ENCODE measurements at places on chromosomes 3 and 15. TPM values are rescaled to one million over a fixed set of nuclear protein-coding genes. Genes with fewer than 3 reads are reported as not detected.
A peak's percentile ranks its signal among the peaks of the same experiment; 100 is the strongest.

GRCh38 chr15:77143616-77144015 is 72.7 kb upstream of the TSPAN3 start:
- H3K36me3 ChIP-seq = no peaks in the 10 kb centered on the region
- no peak for DNase-seq
- no peaks in the 10 kb centered on the region for H3K27me3 ChIP-seq
- no peaks in the 10 kb centered on the region for H3K4me1 ChIP-seq
- H3K27ac ChIP-seq = no peak overlapping the region

DNA sequence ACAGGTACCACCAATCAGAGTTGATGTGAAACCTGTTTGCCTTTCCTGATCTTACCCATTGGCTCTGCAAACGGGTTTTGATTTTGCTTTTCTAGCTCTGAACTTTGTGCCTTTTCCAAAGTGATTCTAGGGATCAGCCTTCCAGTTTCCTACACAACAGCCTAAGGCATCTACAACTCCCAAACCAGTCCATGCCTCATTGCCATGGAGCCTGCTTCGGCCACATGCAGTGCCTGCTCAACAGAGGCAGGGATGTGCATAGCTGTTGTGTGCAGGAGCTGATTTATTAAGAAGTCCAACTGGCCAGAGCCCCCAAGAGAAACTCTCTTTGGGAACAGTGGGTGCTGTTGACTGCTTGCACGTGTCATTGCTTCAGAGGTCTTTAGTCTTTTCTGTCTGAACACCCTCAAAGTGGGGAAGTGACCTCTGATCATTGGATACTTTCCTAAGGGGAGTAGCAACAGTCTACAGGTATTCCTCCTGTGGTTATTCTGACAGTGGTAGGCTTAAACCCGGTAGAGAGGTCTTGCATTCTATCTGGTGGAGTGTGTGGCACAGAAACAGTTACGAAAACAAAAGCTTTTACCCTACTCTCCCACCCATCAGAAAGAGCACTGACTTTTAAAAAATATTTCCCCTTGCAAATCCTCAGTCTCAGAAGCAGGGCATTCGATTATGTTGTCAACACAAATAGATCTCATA is 36.6 kb upstream of the THSD4 start:
- H3K36me3 ChIP-seq = no peaks in the 10 kb centered on the region
- peaks cover 24% of the 10 kb centered on the region for H3K4me1 ChIP-seq
- DNase-seq = no peak
- no peaks in the 10 kb centered on the region for H3K27me3 ChIP-seq
- no peak overlapping the region for H3K4me3 ChIP-seq

GRCh38 chr15:57827021-57827420 is 120.5 kb downstream of the POLR2M start:
- H3K27ac ChIP-seq = no peak overlapping the region
- H3K4me3 ChIP-seq = no peak overlapping the region
- no peaks in the 10 kb centered on the region for H3K36me3 ChIP-seq
- DNase-seq = no peak
- no peaks in the 10 kb centered on the region for H3K4me1 ChIP-seq

- H3K4me3 ChIP-seq = no peak overlapping the region
- H3K27ac ChIP-seq = no peak overlapping the region
- DNase-seq = no peak
Observed at GRCh38 chr3:38108649-38109579, 28.0 kb downstream of the ACAA1 start.

- H3K36me3 ChIP-seq = no peaks in the 10 kb centered on the region
- no peak overlapping the region for H3K4me3 ChIP-seq
- H3K27me3 ChIP-seq = no peaks in the 10 kb centered on the region
- H3K4me1 ChIP-seq = no peaks in the 10 kb centered on the region
- no peak overlapping the region for H3K27ac ChIP-seq
Observed at GRCh38 chr15:80006946-80007345, 36.0 kb upstream of the BCL2A1 start.

- no peaks in the 10 kb centered on the region for H3K36me3 ChIP-seq
- H3K4me3 ChIP-seq = no peak overlapping the region
- no peaks in the 10 kb centered on the region for H3K4me1 ChIP-seq
- H3K27me3 ChIP-seq = no peaks in the 10 kb centered on the region
- H3K27ac ChIP-seq = no peak overlapping the region
Observed at GRCh38 chr3:190522621-190523222, 8.8 kb downstream of the IL1RAP start.

- no peak for DNase-seq
- H3K27ac ChIP-seq = no peak overlapping the region
- H3K4me1 ChIP-seq = no peaks in the 10 kb centered on the region
Observed at GRCh38 chr3:123949641-123950040, 11.4 kb downstream of the CCDC14 start.

GRCh38 chr3:127682561-127682960 is 9.8 kb downstream of the ABTB1 start:
- H3K27me3 ChIP-seq = no peaks in the 10 kb centered on the region
- H3K4me1 ChIP-seq = no peaks in the 10 kb centered on the region
- no peak overlapping the region for H3K27ac ChIP-seq
- no peaks in the 10 kb centered on the region for H3K36me3 ChIP-seq

- no peaks in the 10 kb centered on the region for H3K4me1 ChIP-seq
- H3K4me3 ChIP-seq = no peak overlapping the region
Observed at GRCh38 chr3:158460926-158461325, 110.1 kb upstream of the MLF1 start.

DNA sequence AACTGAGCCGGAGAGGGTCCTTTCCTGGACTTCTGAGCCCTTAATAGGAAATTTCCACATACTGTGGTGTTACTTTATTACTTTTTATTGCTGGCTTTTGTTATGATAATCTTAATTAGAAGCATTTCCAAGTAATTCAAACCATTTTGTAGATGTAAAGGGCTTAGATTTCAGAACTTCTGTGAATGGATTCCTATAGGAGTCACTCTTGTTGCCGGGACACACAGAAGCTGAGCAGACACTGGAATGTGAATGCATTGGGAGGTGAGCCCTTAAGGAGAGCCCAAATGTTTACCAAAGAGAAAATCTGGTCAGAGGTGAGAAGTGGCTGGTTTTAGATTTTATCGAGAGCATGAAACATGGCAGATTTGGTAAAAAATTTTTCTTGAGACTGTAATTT is 87.4 kb downstream of the FNDC3B start:
- H3K36me3 ChIP-seq = peaks cover 6% of the 10 kb centered on the region
- H3K27ac ChIP-seq = peak overlapping the region; percentile 92
- H3K27me3 ChIP-seq = no peaks in the 10 kb centered on the region
- peaks cover 71% of the 10 kb centered on the region for H3K4me1 ChIP-seq
- no peak overlapping the region for H3K4me3 ChIP-seq

GRCh38 chr3:172751175-172751704 is 714 bp downstream of the ECT2 start:
- H3K4me3 ChIP-seq = peak overlapping the region; percentile 90
- H3K27me3 ChIP-seq = no peaks in the 10 kb centered on the region
- DNase-seq = no peak
- H3K4me1 ChIP-seq = peaks cover 41% of the 10 kb centered on the region

- no peak overlapping the region for H3K27ac ChIP-seq
- H3K4me3 ChIP-seq = no peak overlapping the region
- no peaks in the 10 kb centered on the region for H3K27me3 ChIP-seq
- H3K36me3 ChIP-seq = peaks cover 14% of the 10 kb centered on the region
- DNase-seq = no peak
- peaks cover 14% of the 10 kb centered on the region for H3K4me1 ChIP-seq
Observed at GRCh38 chr3:33391255-33391995, 48.8 kb downstream of the UBP1 start.

- no peaks in the 10 kb centered on the region for H3K4me1 ChIP-seq
- no peak overlapping the region for H3K4me3 ChIP-seq
- no peak overlapping the region for H3K27ac ChIP-seq
Observed at GRCh38 chr3:39294446-39295183, 14.8 kb upstream of the CX3CR1 start.

- H3K4me1 ChIP-seq = no peaks in the 10 kb centered on the region
- H3K27me3 ChIP-seq = no peaks in the 10 kb centered on the region
- no peak overlapping the region for H3K4me3 ChIP-seq
- H3K27ac ChIP-seq = no peak overlapping the region
Observed at GRCh38 chr15:35648941-35649340, 103.0 kb upstream of the DPH6 start.

GRCh38 chr15:41893422-41894250 is at the start of gene SPTBN5:
Gene SPTBN5 (minus strand): TSS chr15:41894053. CDS start chr15:41893497, 556 bp downstream.
- no peak for DNase-seq
- no peaks in the 10 kb centered on the region for H3K27me3 ChIP-seq
- H3K36me3 ChIP-seq = no peaks in the 10 kb centered on the region
- H3K4me3 ChIP-seq = no peak within 1 kb of the TSS

DNA sequence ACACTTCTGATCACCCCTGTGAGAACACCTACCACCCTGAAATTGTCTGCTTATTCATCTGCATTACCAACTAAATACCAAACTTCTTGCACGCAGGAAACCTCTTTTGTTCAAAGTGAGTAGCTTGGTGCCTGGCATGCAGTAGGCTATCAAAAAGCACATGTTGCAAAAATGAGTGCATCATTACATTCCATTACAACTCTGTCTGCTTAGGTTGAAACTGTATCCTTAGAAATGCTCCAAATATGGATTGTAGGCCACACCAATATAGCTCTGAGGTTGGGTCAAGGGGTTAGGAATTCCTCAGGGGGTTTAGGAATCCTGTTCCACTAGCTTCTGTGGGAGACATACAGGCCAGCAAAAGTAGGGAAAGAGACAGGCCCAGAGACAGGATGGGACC is 107.2 kb downstream of the THRB start:
- no peaks in the 10 kb centered on the region for H3K4me1 ChIP-seq
- no peak overlapping the region for H3K27ac ChIP-seq
- H3K36me3 ChIP-seq = no peaks in the 10 kb centered on the region
- no peak overlapping the region for H3K4me3 ChIP-seq

- H3K36me3 ChIP-seq = no peaks in the 10 kb centered on the region
- no peaks in the 10 kb centered on the region for H3K27me3 ChIP-seq
- H3K4me3 ChIP-seq = no peak overlapping the region
- H3K27ac ChIP-seq = no peak overlapping the region
- no peaks in the 10 kb centered on the region for H3K4me1 ChIP-seq
Observed at GRCh38 chr3:42741796-42742195, 31.3 kb downstream of the CCDC13 start.

DNA sequence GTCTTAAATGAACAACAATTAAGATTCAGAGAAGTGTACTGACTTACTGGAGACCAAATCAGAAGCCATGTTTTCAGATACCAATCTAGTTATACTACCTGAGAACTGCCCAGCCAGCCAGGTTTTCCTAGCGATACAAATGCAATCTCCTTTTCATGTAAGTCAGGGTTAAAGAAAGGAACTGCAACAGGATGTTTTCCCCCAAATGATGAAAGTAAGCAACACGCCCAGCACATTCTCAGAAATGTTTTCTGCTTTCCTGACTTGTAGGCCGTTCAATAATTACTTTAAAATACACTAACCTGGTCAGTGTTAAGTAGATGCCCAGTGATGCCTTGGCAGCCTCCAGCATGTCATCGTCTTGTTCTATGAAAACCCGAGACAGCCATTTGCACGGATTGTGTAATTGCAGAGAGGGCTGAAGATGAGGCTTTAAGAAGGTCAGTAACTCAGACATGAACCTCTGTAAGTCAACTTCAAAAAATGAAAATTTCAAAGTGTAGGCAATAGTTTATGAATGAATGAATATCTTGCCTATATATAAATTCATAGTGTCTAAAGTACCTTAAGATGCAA is 30.3 kb downstream of the LINS1 start:
- H3K27me3 ChIP-seq = no peaks in the 10 kb centered on the region
- DNase-seq = no peak
- no peak overlapping the region for H3K4me3 ChIP-seq
- no peak overlapping the region for H3K27ac ChIP-seq
- H3K36me3 ChIP-seq = peaks cover 7% of the 10 kb centered on the region

DNA sequence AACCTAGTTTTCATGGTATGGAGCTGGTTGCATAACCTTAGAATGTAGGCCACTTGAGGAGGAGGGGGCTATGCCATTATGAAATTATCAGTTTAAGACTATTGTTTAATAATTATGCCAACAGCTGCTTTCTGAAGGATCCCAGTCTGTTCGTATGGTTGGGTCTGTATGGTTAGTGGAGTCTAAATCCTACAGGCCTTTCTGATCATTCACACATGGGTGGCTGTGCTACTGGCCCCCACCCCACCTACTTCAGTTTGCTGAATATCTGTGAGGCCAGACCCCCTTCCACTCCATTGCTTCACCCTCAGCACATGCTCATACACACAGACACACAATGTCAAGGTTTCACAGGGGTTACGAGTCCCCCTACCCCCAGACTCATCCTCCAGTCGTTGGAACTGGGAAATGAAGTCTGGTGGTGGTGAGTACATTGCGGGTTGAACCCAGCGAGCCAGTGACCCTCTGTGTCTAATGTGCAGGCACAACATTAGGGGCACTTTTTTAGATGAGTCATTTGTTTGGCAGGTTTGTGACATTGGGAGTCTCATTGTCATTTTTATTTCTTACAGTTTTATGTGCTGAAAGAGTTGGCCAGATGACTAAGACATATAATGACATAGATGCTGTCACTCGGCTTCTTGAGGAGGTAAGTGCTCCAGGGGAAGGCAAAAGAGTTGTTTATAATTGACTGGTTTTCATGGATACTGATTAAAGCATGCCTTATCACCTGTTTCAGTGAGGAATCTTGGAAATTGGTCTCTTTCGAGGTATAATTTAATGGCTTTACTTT is 85.3 kb downstream of the TRAK1 start:
- H3K4me3 ChIP-seq = no peak overlapping the region
- H3K4me1 ChIP-seq = no peaks in the 10 kb centered on the region
- DNase-seq = no peak
- H3K27me3 ChIP-seq = no peaks in the 10 kb centered on the region
- no peak overlapping the region for H3K27ac ChIP-seq

DNA sequence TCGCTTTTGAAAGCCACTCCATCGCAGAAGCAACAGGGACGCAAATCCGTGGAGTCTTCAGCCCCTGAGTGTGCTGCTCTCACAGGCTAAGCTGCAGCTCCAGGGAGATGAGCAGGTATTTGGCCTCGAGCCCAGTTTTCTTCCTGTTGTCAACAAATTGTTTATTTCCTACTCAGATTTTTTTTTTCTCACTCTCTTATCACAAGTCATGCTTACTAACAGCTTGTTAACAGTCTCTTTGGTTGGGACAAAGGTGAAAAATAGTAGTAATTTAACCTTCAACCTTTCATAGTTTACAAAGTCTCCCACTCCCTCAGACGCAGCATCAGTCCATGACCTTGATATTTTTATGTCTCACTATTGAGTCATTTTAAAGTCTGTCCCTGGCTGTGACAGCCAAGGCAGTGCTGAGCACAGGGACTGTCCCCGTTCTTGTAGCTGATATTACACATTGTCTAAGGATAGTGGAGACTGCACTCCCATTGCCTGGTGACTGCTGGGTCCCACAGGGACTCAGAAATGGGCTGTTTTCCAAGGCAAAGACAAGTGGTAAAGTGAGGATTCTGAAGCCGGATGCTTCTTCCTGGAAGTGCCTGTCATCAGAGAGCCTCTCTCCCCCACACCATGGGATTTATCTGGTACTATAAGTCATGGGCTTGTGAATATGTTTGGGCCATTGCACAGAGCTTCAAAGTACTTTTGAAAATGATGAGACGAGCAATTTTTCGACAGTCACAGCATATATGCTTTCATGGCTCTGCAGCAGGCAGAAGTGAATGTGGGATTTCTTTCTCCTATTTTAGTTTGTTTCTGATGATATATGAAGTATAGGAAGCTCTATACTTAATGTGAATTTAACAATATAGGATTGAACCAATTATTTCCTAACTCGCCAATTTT is 59.8 kb upstream of the UNC13C start:
- no peak overlapping the region for H3K27ac ChIP-seq
- no peak overlapping the region for H3K4me3 ChIP-seq
- H3K4me1 ChIP-seq = no peaks in the 10 kb centered on the region
- no peaks in the 10 kb centered on the region for H3K36me3 ChIP-seq

Gene PPCDC
- total RNA-seq = 26.1 TPM

Gene DIPK2A
- total RNA-seq = 14.3 TPM

Gene CLRN1
- total RNA-seq = not detected

Gene ZPLD1
- total RNA-seq = not detected

Gene SORD
- total RNA-seq = 34.0 TPM

Gene C3orf85
- total RNA-seq = not detected

Gene HEG1
- total RNA-seq = 141 TPM

Gene ZNF860
- total RNA-seq = 8.9 TPM

Gene BCHE
- total RNA-seq = 1.5 TPM

Gene SAXO2
- 1.1 TPM for total RNA-seq

Gene NCEH1
- 73.0 TPM for total RNA-seq

Gene MBD4
- total RNA-seq = 44.7 TPM

Measured in Panc1 (cell line).